ENCODE measurements at places on chromosomes 7 and 10.

DNA sequence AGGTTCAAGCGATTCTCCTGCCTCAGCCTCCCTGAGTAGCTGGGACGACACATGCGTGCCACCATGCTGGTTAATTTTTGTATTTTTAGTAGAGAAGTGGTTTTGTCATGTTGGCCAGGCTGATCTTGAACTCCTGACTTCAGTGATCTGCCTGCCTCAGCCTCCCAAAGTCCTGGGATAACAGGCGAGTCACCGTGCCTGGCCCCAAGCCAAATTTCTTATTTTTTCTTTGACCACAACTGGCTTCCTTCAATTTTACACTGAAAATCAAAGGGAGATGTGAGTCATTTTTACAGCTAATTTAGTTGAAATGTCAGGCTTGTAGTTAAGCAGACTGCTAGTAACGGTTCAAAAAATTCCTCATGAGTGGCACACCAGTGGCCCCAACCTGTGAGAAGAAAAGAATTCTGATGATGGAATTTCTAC lies 7.8 kb downstream of the RNF216 start:
- DNase-seq: peak; percentile 12

DNA sequence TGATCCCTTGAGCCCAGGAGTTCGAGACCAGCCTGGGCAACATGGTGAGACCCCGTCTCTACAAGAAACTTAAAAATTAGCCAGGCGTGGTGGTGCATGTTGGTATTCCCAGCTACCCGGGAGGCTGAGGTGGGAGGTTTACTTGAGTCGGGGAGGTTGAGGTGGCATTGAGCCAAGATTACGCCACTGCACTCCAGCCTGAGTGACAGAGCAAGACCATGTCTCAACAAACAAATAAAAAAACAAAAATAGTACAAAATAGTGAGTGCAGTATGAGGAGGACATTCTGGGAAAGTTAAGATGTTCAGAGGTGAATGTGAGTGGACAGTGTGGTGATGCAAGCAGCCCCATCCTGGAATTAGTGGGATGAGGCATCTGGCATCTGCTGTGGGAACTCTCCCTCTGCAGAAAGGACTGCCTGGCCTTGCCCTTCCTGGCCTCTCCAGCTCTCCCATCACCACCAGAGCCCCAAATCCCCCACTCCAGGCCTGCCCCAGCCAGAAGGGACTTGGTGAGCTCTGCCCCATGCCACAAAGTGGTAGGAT lies 96.6 kb upstream of the PARD3 start:
- DNase-seq: no peak

- DNase-seq: no peak
These were observed 33.0 kb downstream of the CYP26A1 start for GRCh38 chr10:93106631-93107072.

- DNase-seq: no peak
These were observed 2.8 kb downstream of the TRIL start for GRCh38 chr7:28955356-28955717.

- no peak for DNase-seq
These were observed 45.6 kb downstream of the ZNF438 start for GRCh38 chr10:30986053-30986555.

DNA sequence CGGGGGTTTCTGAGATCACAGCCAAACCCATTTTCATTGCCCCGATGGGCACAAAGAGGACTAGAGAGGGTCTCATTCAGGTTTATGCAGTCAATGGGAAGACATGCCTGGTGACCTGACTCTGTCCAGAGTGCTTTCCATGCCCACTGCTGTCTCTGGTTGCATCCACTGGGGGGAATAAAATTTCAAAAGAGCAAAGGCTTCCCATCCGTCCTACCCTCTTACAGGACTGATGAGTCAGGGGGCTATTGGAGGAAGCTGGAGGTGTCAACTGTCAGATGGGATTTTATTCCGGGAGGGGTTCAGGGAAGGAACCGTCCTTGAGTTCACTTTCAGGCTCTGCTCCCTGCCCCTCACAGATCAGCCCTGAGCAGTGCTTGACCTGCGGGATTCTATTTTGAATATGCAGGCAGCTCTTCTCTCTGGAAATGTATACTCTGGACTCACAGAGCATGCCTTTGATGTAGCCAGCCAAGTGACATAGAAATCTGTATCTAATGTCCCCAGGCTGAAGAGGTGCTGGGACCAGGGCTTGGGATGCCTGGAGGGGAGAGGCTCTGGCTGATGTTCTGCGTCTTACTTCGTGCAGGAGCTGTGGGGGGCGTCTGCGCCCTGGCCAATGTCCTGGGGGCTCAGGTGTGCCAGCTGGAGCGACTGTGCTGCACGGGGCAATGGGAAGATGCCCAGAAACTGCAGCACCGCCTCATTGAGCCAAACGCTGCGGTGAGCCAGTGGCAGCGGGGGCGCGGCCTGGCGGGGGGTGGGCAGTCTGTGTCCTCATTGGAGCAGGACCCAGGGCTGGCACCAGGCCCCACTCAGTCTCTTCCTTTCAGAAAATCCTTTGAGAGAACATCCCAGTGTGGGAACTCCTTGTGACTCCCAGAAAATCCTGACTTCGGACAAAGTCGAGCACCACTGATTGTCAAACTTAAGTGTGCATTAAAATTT lies 12.0 kb downstream of the C10orf62 start:
- DNase-seq: no peak

DNA sequence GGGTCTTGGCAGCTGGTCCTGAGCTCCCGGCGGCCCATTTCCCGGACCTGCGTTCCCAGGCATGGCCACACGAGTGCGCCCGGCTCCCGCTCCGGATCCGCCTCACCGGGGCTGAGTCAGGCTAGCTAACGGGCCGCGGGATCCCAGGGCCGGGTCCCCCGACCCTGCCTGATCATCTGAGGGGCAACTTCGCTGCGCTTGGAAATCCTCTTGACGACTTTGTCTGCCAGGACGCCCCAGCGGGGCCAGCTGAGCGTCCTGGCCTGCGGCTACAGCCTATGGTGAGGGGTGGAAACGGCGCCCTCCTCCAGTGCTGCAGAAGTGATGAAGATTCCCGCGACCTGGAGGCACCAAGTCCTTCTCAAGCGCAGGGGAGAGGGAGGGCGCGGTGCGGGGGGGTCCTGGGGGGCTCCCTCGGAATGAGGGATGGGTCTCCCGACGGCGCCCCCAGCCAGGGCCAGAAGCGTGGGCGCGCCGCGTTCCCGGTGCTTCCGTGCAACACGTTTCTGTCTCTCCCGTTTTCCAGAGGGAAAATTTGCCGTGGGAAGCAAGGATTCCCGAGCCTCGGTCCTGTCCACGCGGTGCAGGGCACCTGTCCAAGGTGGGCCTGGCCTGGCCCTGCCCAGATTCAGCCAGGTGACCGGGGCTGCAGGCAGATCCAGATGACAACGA lies 212.4 kb downstream of the CCSER2 start:
- DNase-seq: peak; percentile 47

DNA sequence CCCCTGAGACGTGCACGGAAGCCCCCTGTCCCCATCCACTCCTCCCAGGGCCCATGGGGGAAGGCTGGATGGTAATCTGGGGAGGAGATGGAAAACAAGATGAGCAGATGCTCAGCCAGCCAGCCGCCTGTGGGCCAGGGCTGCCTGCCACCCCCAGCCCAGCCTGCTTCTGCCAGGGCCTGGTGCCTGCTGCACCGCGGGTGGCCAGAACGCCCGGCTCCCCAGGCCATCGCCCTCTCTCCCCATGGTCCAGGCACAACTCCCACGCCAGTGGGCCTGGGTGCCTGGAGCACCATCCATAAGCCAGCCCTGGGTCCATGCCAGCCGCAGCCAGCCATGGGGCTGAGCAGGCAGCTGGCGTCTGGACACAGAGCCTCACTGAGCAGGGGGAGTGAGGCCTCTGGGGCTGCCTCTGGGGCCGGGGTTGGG lies 57.2 kb upstream of the ELN start:
- DNase-seq: no peak

DNA sequence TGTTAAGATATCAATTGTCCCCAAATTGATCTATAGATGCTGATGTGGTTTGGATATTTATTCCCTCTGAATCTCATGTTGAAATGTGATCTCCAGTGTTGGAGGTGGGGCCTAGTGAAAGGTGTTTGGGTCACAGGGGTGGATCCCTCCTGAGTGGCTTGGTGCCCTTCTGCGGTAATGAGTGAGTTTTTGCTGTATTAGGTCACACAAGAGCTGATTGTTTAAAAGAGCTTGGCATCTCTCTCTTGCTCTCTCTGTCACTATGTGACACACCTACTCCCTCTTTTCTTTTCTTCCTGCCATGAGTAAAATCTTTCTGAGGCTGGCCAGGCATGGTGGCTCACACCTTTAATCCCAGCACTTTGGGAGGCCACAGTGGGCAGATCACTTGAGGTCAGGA lies 98.2 kb upstream of the KAT6B start:
- no peak for DNase-seq

DNA sequence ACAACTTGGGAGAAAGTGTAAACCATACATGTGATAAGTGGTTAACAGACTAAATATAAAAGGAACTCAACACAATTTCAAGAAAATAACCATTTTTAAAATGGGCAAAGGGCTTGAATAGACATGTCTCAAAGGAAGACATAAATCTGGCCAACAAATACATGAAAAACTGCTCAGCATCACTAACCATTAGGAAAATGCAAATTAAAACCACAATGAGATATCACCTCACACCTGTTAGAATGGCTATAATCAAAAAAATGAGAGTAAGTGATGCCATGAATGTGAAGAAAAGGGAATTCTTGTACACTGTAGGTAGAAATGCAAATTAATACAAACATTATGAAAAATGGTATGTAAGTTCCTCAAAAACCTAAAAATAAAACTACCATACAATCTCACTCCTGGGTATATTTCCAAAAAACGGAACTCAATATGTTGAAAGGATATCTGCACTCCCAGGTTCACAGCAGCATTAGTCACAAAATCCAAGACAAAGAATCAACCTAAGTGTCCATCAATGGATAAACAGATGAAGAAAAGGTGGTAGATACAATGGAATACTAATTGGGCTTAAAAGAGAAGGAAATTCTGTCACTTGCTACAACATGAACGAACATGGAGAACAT lies 5.6 kb downstream of the SNX13 start:
- DNase-seq: no peak

- no peak for DNase-seq
These were observed 53.7 kb upstream of the MAGI2 start for GRCh38 chr7:79507131-79507530.

DNA sequence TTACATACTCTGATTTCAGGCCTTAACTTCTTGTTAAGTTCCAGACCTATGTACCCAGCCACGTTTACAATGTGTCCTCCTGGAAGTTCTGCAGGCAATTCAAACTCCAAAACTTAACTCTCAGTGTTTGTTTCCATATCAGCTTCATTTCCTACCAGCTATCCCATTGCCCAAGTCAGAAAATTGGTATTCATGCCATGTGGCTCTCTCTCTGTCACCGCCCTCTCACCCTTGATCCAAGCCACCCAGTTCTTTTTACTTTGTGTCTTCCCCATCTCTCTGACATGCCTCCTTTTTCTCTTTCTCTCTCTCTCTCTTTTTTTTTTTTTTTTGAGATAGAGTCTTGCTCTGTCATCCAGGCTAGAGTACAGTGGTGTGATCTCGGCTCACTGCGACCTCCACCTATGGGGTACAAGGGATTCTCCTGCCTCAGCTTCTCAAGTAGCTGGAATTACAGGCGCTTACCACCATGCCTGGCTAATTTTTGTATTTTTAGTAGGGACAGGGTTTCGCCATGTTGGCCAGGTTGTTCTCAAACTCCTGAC lies 33.9 kb downstream of the ARL4A start:
- DNase-seq: no peak

- peak; percentile 7 for DNase-seq
These were observed 345.0 kb downstream of the REEP3 start for GRCh38 chr10:63866075-63866746.

DNA sequence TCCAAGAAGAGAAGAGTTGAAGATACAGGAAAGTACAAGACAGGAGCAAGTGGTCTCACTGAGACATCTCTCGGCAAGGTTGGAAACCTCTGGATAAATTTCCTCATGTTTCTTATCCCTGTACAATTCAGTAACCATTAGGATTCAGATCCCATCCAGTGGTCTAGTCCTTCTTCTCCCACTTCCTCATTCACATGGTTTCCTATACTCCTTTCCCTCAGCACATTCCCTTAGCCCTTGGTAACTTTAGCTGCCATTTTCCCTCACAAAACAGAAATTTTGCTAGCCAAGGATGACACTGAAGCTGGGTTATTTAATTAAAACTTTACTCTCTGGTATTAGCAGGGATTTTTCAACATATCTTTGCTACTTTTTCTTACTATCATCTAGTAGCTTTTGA lies 82.6 kb downstream of the CPED1 start:
- no peak for DNase-seq

DNA sequence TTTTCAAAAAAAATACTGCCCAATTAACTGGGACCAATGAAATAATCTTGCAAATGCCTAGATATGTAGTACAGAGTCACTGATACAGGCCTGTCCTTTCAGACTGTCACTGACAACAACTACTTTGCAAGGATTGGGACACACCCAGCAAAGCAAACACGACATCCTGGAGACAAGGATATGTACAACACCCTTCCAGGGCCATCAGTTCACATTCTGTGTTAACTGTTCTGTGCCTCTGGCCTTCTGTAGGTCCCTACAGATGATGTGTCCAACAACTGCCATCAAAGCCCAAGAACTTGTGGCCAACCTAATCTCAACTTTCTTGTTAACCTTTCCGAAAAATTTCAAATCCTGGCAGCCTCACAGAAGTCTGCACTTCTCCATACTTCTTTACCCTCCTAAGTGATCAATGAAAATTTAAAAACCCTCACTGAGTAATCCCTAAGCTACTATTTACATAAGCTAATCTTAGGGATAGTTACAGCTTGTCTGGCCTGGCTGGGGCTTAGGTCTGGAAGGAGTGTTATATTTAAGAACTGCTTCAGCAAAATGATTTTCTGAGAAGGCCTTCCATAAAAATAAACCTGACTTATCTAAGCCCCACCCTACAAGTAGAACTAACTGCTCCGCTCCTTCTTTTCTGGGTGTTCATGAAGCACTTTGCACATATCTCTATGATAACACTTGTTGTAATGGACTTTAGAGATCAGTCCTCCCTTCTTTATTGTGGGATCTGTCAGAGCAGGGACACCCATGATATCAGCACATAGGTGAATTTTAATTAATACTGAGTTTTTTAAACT lies 21.0 kb downstream of the COBL start:
- no peak for DNase-seq

- no peak for DNase-seq
These were observed 33.5 kb upstream of the SFRP5 start for GRCh38 chr10:97805096-97805884.

GRCh38 chr10:29710128-29710527 lies 75.4 kb upstream of the SVIL start:
- DNase-seq: no peak
